Activated T-cell treated with anti-CD3 and anti-CD28 coated beads, Interleukin-2, amount 50 U/mL, for 4 hours (primary cell): ENCODE measurements at places on chromosomes 2 and 18. TPM values are rescaled to one million over a fixed set of nuclear protein-coding genes. Genes with fewer than 3 reads are reported as not detected.

The VWA3B gene
- not detected for total RNA-seq

- DNase-seq, result no peak
Measured at GRCh38 chr18:45006934-45007333, 326.2 kb downstream of the SETBP1 start.

The GPR45 gene
- not detected for total RNA-seq

- DNase-seq, result no peak
Measured at GRCh38 chr2:1864301-1864980, 120.1 kb upstream of the PXDN start.

DNA sequence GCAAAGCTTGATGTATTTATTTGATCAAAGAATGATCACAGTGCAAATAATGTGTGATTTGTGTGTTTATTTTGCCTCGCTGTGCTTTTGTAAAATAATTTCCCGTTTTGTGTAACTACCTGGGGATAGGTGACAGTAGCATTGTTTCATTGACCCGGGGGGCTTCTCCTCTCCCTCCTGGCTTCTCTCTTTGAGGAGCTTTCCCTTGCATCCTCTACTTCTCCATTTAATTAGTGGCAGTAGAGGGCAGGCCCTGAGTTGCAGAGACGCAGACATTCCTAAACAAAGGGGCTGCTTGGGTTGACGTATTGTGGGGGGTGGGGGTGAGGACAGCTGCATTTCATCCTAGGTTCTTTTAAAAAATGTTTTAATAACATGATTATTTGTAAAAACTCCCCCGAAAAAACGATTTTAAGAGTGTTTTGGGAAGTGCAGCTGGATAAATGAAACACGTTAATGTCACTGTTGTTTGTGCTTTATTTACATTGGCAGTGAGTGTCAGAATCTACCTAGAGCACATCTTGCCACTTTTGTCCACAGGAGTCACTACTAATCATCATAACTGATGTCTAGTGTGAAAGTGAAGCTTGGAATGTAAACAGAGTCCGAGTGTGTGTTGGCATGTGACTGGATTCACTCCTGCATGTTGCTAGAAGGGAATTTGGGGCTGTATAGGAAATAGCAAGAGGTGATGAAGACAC, 2.2 kb downstream of the NEDD4L start:
- DNase-seq, result no peak

- DNase-seq, result no peak
Measured at GRCh38 chr2:133039531-133039930, 369.5 kb upstream of the LYPD1 start.
